Stromal cell of bone marrow (primary cell): ENCODE measurements at places on chromosomes 5 and 9.

GRCh38 chr9:122179690-122180074 is 20.0 kb downstream of the MORN5 start:
- no peak for DNase-seq

GRCh38 chr5:168438349-168438748 is 47.9 kb upstream of the RARS1 start:
- DNase-seq: no peak

GRCh38 chr5:73507062-73507461 is 8.8 kb downstream of the BTF3 start:
- no peak for DNase-seq

- DNase-seq: no peak
Observed at GRCh38 chr9:138045541-138046490, 168.2 kb downstream of the CACNA1B start.

DNA sequence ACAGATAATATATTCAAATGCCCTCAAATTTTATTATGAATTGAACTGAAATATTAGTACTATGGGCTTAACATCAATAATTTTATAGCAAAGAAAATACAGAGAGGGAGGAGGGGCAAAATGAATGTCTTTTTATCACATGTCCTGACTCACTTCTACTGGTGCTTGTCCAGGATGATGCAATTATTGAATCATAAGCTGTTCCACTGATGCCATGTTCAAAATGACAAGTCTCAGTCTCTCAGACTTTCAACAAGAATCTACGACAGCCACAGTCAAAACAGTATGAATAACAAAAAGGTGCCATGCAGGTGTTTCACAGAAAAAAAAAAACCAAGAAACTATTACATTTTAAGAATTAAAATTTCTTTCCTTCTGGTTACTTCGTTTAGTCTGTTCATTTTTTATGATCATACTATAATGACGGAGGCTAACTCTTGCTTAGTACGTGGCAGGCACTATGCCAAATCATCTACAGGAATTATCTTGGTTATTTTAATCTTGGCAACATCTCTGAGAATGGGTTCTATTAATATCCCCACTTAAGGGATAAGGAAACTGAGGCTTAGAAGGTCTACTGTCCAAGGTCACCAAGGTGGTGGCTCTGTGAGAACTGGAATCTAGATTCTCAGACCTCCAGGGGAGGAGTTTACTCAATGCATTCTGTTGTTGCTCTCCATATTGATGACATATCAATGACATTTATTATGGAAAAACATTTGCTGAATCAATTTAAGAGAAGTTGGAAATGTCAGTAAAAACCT is 61.5 kb downstream of the NR3C1 start:
- peak; percentile 74 for DNase-seq
